GF-D8 (cell line): ENCODE measurements at places on chromosomes 4 and X.

GRCh38 chr4:123507376-123507775, 110.8 kb downstream of the SPRY1 start:
- no peak for DNase-seq

GRCh38 chr4:56245547-56246232, 141.6 kb downstream of the AASDH start:
- DNase-seq = no peak

- DNase-seq = no peak
These were observed 1101.4 kb downstream of the ADGRL3 start for GRCh38 chr4:62301500-62301899.

DNA sequence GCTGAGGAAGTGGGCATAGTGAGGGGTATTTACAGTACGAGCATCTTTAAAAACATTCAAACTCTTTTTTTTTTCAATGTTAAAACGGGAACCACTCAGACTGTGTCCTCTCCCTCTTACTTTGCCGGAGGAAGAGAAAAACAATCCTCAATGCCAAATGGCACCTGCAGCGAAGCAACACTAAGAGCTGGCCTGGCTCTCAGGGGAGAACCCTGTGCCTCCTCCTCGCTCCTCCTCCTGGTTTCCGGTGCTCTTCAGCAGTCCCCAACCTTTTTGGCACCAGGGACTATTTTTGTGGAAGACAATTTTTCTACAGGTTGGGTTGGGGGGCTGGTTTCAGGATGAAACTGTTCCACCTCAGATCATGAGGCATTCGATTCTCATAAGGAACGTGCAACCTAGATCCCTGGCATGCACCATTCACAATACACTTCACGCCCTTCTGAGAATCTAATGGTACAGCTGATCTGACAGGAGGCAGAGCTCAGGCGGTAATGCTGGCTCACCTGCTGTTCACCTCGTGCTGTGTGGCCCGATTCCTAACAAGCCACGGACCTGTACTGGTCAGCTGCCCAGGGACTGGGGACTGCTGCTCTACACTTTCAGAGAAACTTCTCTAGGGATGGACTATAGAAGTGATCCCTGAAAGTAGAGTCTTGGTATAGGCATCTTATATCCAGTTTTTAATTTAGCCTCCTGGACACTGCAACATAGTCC, 404.1 kb downstream of the RAPGEF2 start:
- no peak for DNase-seq

DNA sequence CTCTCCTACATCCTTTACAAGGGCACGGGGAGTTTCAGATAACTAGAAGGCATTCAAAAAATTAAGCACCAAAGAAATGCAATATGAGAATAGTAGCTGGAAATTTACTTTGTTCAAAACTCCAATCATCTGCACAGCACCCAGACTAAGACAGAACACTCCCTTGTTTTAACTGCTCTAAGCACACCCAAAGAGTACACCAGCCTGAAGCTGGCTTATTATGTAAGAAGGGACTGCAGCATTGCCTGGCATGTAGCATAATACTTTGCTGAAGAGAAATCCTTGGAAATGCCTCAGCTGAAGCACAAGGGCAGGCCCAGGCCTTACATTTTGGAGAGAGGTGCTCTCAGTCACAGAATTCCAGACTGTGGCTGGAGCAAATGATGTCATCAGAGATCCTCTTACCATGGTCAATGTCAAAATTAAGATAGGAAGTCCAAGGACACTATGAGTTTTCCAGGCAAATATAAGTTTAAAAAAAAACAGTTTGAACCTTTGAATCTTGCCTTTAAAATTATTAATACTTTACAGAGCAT, 14.8 kb downstream of the ARHGEF6 start:
- no peak for DNase-seq
